ENCODE measurements at places on chromosomes 3 and 15.

DNA sequence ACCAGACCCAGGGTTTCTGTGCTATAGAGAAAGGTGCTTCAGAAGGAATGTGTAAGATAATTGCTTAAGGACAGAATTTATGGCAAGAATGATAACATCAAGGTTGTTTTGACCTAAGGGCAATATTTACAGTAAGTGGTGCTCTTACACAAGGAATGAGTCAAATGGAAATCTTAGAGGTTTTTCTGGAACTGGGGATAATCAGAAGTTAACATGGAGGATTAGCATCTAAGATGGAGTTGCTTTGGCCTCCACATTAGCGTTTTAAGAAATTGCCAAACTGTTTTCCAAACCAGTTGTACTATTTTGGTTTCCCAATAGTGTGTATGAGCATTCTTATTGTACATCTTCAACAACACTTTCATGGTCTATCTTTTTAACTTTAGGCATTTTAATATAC is 3.1 kb downstream of the WDR93 start:
- no peak for DNase-seq

DNA sequence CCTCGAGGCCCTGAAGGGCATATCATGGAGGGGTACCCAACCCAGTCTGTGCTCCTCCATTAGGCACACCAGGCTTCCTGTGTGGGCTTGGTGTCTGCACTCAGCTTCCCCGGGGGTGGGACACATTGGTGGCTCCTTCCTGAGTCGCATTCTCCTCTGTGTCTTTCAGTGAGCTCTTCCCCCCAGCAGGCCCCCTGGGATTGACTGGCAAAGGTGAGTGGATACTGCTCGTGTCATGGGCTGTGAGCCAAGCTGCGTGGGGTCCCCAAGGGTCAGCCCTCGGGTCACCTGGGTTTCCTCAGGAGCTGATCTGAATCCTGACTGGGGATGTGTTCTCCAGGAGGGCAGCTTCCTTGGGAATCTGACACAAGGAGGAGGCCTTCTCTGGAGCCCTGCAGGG is 231.0 kb downstream of the SNRPN start:
- DNase-seq, result no peak

DNA sequence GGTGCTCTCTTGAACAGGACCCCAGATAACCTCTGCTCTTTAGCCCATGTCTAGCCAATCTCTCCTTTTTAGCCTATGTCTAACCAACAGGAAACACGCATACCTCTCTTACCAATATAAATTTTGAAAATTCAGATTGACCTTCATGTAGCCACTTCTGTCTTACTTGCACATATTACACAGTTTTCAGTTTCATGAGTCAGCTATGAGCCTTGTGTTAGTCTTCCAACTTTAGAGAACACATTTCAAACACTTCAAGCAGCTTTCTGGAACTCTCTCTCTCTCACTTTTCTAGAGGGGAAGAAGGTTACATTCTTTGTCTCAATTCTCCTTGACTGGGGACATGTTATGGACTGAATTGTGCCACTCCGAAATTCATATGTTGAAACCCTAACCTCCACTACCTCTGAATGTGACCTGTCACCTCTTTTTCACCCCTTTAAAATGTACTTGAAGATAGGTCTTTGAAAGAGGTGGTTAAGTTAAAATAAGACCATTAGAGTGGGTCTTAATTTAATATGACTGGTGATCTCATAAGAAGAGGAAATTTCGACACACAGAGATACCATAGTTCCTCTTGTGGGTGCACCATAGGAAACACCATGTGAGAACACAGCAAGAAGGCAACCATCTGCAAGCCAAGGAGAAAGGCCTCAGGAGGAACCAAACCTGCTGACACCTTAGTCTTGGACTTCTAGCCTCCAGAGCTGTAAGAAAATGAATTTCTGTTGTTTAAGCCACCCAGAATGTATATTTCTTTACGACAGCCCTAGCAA is 480.3 kb upstream of the ALCAM start:
- DNase-seq, result no peak

DNA sequence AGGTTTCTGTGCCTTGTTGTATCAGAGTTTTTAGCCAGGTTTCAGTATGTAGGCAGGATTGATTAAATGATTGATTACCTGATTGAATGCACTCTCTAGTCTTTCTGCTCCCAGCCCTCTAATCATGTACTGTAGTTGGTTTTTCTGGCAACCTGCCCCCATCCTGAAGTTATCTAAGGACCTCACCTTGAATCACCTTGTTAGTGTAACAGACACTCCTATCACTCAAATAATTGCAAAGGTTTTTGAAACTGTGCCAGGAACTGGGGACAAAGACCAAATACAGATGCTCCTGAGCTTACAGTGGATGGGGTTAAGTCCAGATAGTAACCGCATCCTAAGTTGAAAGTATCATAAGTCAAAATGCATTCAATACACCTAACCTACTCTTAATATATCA is 141.5 kb upstream of the EIF1B start:
- no peak for DNase-seq

GRCh38 chr15:99016680-99017321 is 9.2 kb upstream of the PGPEP1L start:
- no peak for DNase-seq

DNA sequence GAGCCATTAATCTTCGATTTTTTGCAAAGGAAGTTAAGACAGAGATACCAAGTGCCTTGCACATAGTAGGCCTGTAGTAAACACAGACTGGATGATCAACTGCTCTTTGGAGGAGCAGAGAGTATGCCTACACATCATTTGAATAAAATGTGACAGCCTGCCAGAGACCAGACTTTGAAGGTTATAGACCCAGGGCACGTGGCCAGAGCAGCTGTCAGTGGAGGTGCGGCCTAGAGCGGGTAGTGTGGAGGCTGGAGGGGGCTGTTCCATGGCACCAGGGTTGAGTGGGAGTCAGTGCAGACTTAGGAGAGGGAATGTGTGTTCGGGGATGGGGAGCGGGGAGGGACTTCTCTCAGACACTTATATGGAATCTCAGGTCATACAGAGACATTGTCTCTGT is 80.8 kb downstream of the SMAD3 start:
- no peak for DNase-seq

- no peak for DNase-seq
Observed at GRCh38 chr15:60764408-60764963, 285.5 kb upstream of the ICE2 start.

DNA sequence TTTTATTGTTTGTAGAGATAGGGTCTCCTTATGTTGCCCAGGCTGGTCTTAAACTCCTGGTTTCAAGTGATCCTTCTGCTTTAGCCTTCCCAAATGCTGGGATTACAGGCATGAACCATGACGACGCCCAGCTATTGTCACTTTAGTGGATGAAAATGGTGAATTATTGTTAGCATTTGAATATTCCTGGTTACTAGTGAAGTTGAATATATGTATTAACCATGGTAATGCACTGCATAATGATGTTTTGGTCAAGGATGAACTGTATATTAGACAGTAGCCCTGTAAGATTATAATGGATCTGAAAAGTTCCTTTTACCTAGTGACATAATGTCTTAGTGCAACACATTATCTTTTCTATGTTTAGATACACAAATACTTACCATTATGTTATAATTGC is 50.4 kb upstream of the KCNAB1 start:
- DNase-seq, result no peak

GRCh38 chr3:35814531-35814930 is 175.2 kb downstream of the ARPP21 start:
- DNase-seq, result no peak

DNA sequence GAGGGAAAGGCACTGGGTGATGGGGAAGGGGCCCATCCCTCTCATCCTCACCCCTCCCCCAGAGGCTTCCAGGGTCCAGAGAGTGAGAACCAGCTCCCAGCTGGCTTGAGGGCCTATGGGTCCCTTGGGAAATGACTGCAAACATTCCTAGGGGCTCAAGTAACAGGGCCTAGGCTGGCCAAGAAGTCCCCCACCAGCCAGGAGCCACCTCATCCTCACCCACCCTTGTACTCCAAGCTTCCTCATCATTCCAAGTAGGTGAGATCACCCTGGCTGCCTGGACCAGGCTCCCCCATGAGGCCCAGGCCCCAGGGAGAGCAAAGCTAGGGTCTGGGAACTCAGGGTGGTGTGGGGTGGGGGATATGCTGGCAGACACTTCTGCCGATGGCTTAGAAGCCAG is 14.8 kb downstream of the LOXL1 start:
- DNase-seq, result no peak

DNA sequence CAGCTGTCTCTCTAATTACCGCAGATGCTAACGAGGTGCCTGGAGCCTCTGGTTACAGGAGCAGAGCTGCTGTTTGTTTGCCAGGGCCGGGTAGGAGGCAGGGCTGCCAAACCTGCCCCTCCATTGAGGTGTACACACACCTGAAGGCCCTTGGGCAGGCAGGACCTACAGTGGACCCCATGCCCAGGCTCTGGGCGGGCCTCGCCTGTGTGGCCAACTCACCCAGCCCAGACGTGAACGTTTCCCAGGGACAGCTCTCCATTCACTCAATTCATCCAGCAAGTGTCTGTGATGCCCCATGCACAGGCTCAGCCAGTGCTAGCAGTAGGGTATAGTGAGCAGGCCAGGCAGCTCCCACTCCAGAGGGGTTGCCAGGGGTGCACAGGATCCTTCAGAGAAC is 43.7 kb downstream of the PLXNA1 start:
- DNase-seq, result no peak

GRCh38 chr3:39086144-39086543 is 21.3 kb downstream of the GORASP1 start:
- DNase-seq, result no peak

DNA sequence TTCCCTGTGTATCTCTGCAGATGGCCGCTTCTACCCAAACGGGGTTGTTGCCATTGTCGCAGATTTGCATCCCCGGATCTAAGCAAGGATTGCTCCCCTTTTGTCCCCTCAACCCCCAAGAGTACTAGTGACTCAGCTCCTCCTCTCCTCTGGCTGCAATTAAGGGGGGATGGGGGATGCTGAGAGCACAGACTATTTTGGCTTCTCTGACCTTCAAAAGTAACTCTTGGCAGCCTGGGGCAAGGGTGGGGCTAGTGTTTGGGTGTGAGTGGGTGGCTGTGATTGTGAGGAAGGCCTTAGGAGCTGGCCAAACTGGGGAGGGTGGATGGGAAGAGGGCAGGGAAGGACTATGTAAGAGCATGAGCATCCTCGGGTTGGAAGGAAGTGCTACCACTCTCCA is 1.2 kb upstream of the MAP1A start:
- no peak for DNase-seq

DNA sequence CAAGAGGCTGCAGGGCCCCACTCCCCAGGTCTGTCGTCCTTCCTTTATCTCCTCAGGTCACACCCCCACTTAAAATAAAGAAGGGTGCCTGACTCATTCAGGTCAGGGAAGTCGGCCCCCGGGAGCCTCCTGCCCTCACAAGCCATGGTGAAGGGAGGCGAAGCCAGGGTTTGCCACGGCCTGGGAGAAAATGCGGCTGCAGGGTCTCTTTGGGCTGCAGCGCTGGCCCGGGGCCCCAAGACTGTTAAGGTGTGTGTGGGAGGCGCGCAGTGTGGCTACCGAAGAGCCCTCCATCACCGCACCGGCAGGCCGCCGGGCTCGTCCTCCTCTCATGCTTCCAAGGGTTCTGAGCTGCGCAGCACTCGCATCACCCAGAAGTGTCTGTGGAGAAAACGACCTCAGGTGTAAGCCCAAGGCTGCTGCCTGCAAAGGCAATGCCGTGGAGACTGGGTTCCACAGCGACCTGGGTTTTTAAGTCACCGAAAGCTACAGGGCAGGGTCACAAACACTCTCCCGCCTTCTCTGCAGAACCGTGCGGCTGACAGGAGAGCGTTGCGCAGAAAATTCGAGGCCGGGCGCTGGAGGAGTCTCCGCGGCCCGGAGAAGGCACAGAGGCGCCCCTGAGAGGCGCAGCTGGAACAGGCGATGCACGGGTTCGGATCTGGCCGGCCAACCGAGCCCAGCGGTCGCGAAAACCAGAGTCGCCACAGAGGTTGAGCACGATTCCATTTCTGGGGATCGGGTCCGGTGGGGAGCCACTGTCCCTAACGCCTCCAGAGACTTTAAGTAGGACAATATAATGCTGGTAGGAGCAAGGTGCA is 8.7 kb downstream of the FOXL2 start:
- no peak for DNase-seq

- DNase-seq, result no peak
Observed at GRCh38 chr3:183185696-183186095, 23.2 kb upstream of the LAMP3 start.

DNA sequence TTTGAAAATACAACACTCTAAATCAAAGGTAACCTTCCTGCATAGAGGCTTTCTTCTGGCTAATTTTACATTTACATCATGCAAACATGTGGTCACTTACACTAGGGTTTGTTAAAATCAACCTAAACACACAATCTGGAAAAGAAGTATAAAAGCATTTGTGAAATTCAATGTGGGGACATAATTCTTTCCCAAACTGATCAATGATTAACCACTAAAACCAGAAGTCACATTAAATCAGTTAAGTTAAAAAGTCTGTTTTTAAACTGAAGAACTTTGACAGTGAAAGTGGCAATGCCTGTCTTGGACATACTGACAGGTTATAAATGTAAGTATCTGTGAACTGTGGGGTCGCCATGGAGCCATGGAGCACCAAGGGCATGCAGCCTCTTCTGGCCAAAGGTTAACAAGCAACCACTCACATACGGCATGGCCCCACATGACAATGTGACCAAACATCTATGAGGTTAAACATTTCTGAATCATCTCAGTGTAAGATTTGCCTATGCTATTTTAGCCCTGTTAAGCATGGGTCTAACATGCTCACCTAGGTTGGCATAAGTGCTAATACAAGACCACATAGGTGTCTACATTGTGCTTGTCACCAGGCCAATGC is 278.2 kb downstream of the CTNNB1 start:
- DNase-seq, result no peak

- no peak for DNase-seq
Observed at GRCh38 chr3:143277531-143277930, 158.0 kb downstream of the CHST2 start.

- DNase-seq, result peak; percentile 44
Observed at GRCh38 chr3:56494679-56495322, 26.5 kb upstream of the ERC2 start.

DNA sequence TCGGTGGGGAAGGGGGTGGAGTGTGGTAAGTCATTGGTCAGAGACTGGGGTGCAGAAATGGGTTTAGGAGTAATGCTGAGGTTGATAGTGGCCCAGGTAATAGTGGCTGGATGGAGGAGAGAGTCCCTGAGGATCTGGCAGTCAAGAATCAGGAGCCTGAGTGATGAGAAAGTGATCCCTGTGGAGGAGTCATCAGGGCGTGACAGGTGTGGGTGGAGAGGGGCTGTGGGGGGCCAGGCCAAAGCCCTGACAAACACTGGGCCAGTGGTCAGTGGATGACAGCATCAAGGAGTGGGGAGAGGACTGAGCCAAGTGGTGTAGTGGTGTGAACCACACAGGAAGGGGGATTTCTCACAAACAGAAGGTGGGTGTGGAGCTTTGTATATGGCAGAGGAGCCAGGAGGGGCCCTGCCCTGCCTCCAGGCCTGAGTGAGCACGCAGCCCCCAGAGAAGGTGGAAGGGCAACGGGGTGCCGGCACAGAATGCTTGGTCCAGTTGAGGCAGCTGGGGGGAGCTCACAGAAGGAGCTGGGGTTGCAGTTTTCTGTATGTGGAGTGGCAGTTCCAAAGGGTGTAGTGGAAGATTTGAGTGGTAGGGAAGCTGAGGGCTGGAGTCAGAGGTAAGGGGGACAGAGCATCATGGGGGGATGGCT is 77.1 kb downstream of the SPSB4 start:
- no peak for DNase-seq

- DNase-seq, result no peak
Observed at GRCh38 chr15:45604326-45604725, 17.1 kb downstream of the BLOC1S6 start.
